ENCODE measurements at places on chromosomes 13 and 19.

- peak; percentile 87 for DNase-seq
Observed at GRCh38 chr19:8592231-8593009, 15.2 kb upstream of the MYO1F start.

DNA sequence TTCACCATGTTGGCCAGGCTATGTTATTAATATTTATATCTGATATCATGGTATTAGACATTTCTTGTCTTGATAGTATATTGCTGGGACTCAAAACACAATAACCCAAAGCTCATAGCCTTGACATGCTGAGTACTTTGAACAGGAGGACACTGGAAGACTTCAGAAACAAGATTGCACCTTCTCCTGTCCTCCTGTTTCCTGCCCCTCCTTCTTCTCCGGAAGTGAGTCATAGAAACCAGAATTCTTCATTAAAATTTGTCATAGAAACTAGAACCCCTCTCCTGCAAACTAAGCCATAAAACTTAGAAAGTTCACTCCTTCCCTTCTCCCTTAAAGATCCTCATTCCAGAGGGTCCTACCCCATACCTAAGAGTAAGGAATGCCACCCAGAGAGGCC is 400.2 kb downstream of the SLITRK5 start:
- DNase-seq = no peak

DNA sequence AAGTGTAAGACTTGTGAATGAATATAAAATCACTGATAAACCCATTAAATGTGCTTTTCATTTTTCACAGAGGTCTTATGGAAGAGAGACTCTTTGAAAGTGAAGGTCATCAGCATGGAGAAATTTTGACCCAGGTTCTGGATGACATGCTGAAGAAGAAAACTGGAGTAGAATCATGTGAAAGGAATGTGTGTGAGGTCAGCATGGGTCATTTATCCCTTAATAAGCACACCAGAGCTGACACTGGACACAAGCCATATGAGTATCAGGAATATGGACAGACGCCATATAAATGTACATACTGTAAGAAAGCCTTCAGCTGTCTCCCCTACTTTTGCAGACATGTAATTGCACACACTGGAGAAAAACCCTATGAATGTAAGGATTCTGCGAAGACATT is 29.0 kb downstream of the ZNF20 start:
- no peak for DNase-seq

DNA sequence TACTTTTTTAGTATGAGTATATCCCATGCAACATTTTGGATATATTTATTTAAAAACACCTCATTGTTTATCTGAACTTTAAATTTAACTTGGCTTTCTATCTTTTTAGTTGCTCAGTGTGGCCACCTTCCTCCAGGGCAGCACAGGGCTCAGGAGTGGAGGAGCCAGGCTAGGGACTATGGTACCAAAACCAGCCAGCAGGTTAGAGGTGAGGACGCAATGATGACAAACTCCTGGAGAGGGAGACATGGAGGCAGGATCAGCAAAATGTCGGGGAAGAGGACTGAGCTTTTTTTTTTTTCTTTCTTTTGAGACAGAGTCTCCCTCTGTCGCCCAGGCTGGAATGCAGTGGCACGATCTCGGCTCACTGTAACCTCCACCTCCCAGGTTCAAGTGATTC is 29.6 kb upstream of the CALM3 start:
- DNase-seq = no peak

DNA sequence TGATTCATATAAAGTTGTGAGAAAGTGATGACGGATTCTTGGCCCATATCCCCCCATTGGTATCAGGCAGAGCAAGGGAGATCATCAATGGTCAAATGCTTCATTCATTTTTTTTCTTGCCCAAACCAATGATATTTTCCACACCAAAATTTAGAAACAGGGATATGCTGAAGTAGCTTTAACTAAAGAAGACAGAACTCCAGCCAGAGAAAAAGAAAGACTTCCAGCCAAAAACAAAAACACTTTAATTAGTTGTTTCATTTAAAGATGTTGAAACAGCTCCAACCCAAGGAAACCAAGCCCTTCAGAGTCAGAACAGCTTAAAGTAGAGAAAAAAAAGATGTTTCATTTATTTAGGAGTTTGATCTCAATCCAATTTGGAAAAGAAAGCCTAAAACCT is 358.9 kb upstream of the NBEA start:
- DNase-seq = no peak

GRCh38 chr13:43079392-43079931 is 56.1 kb downstream of the DNAJC15 start:
- DNase-seq = no peak

All from stimulated activated CD4-positive, alpha-beta T cell treated with anti-CD3 and anti-CD28 coated beads, Interleukin-1b, Interleukin-23, amount 100 ng/mL, for 1 hour (primary cell).